ENCODE measurements at places on chromosomes 12 and 14. TPM values are rescaled to one million over a fixed set of nuclear protein-coding genes. Genes with fewer than 3 reads are reported as not detected.

Gene CPNE8
- 3.5 TPM for total RNA-seq

Gene OR4N2
- total RNA-seq: not detected

Gene CCDC175
- not detected for total RNA-seq

Gene GRIP1
- 8.3 TPM for total RNA-seq

Gene PALS1
- total RNA-seq: 19.9 TPM

Gene TMEM119
- 2.4 TPM for total RNA-seq

Gene LRFN5
- 0.48 TPM for total RNA-seq

Gene OR6C2
- total RNA-seq: not detected

Gene KRT72
- total RNA-seq: not detected

Gene RFX4
- not detected for total RNA-seq

DNA sequence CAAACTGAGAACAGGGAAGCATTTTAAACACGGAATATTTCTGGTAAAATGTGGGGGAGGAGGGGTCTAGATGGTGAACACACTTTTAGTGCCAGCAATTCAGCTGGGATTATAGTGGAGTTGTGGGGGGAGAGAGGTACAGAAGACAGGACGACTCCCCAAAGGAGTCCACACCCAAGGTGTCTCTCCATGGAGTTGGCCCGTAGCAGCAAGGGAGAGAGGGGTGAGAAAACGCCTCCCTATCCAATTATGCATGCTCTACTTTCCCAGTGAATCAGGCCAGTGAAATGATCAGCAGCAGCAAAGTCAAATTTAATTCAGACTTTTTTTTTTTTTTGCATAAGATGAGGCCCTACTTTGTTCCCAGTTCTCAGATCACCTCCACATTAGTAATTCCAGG lies 38.6 kb downstream of the BTG1 start:
- DNase-seq: no peak

GRCh38 chr14:81450100-81450531 lies 50.0 kb upstream of the STON2 start:
- peak; percentile 86 for DNase-seq

DNA sequence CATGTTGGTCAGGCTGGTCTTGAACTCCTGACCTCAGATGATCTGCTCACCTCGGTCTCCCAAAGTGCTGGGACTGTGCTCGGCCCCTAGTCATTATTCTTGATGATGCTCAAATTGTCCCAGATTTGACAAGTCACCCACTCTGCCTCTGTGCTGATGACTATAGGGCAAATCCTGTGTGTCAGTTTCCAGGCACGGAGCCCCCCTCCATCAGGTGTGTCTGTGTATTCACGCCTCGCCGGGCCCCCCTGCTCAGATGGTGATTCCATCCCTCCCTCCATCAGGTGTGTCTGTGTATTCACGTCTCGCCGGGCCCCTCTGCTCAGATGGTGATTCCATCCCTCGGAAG lies 4.3 kb upstream of the GPR132 start:
- no peak for DNase-seq

DNA sequence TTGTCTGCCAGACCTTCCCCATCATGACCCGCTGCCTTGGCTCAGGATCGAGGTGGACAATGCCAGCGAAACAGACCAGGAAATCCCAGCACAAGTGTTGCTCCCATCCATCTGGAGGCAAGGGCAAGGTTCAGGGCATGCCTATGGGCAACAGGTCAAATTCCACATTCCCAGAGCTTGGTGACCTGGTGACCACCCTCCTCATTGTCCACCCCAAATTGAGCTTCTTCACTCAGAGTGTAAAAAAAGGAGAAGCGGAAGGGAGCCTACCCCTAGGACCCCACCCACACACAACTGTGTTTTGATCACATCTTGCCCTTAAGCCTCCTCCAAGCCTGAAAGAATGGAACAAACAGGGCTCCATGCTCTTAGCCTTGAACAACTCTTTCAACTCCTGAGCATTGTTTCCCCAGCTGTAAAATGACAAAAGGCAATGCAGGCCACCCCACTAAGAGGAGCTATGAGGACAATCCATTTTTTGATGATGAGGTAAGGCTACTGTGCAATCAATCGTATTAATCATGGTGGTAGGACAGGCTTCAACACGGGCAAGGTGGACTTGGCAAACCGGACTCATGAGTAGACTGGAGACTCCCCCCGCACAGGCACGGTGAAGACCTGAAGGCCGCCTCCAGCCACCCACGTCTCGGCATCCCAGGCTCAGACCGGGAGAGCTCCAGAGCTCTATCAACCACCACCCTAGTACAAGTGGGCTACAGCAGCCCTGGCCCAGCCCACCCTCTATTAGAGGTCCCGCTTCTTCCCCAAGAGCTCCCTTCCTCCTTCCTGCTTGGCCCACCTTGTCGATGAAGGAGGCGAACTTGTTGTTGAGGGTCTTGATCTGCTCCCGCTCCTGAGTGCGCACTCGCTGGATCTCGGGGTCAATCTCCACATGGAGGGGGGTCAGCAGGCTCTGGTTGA lies 866 bp downstream of the KRT79 start:
- no peak for DNase-seq

DNA sequence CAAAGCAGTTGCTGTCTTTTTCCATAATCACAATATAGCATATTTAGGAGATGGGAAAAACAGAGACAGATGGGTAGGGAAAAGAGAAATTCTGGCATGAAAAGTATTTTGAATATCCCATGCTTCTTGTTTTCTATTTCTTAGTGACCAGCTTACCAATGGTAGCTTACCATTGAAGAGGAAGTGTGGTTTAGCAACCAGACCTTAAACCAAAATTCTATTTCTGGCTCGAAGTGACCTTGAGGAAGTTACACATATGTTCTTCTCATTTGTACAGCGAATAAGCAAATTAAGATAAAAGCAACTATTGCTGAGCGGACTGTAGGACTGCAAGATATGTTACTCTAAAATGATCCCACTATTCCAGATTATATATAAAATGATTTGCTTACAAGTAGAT lies 82.9 kb downstream of the FGD4 start:
- DNase-seq: no peak

DNA sequence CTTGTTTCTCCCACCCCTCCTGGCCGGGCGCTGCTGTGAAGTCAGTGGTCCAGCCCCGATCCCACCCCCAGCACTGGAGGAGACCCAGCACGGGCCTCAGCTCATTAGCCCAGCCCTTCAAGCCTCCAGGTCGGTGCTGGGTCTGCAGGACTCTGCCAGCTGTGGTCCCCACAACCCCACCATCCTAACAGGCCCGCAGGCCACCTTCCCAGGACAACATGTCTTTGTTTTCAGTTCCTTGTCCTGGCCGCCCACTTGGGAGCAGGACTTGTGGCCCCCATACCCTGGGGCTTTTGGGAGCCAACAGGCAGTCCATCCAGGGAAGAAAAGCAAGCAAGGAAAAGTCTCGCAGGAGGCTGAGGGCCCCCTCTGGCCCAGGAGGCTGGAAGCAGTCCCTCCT lies 60.0 kb downstream of the HRK start:
- DNase-seq: no peak

- DNase-seq: no peak
Measured at GRCh38 chr12:62886796-62887195, 48.2 kb downstream of the PPM1H start.

- no peak for DNase-seq
Measured at GRCh38 chr12:30437616-30438015, 258.1 kb downstream of the IPO8 start.

DNA sequence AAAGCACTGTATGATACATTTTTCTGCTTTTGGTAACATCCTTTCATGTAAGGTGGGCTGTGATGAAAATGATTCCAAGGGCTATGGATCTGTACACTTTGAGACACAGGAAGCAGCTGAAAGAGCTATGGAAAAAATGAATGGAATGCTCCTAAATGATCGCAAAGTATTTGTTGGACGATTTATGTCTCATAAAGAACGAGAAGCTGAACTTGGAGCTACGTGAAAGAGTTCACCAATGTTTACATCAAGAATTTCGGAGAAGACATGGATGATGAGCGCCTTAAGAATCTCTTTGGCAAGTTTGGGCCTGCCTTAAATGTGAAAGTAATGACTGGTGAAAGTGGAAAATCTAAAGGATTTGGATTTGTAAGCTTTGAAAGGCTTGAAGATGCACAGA lies 22.1 kb upstream of the SRGAP1 start:
- no peak for DNase-seq

DNA sequence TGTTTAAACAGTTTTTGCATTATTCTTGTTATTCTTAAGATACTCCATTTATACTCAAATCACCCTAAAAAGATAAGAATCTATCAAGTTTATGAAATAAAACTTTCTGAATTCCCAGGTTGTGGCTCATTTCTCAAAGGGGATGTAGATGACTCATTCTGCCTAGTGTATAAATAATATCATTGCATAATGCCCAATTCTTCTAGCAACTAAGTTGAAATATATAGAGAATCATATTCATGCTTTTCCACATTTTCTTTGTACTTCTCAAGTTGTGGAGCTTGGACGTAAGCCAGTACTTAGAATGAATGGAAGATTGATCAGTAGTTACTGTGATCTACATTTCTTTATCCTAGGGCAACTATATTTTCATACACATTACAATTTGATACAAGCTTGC lies 201.1 kb downstream of the PPFIA2 start:
- no peak for DNase-seq

DNA sequence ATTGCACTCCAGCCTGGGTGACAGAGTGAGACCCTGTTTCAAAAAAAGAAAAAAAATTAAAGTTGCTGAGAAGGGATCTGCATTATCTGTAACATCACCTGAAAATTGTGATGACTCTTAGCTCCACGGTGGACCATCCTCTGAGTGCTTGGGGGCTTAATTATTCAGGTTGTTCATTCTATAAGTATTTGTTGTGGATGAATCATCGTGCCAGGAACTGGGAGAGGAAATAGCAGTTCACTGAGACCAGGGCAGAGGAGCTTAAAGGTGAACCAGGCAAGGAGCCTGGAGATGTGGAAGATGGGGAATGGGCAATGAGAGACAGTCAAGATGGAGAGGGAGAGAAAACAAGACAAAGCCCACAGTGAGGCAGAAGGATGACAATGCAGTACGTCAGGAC lies 25.5 kb upstream of the GSC start:
- no peak for DNase-seq

DNA sequence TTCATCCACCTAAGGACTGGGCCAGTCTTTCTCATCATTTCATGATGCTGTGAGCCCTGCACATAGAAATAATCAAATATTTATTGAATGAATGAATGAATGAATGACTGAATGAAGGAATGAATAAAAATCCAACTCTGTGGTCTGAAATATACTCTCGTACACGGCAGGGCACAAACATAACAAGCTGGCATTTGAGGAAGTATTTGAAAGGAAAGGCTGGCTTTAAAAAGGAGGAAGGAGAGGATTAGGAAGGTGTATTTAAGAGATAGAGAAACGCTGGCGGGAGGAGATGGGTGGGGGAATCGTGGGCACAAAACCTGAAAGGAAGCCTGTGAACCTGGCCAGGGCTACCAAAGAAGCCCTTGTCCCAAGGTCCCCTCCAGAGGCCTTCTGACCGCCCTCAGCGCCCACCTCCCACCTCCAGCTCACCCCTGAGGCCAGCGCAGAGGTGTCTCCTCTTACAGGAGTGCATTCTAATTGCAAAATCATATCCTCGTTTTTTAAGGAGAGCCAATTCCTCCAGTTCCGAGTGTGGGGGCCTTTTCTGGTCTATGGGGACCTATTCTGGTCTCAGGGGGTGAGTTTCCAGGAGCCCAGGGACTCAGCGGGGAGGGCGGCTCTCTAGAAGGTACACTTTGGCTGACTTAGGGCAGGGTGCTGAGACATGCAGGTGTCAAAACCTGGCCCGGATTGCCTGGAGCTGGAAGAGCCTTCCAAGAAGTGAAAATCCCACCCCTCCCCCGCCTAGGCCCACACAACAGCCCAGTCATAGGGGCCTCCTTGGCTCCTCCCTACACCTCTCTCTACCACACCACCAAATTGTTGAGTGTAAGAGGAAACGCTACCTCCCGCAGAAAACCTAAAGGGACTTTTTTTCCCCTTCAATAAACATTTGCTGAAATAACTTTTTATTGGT lies 8.7 kb upstream of the JDP2 start:
- no peak for DNase-seq

DNA sequence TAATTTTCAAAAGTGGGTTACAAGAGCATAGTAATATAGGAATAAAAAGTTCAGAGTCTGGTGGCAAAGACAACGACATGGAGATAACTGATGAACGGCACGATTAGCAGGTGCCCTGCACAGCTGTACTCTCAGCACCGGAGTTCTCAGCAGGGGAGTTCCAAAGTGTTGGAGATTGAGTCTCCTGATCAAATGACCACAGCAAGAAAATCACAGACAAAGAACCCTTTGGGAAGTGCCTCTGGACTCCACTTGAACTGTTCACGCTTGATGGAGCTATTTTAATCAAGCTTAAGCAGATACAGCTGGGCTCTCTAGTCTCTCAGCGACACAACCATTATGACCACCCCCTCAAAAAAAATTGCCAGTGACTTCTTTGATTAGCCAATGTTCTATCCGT lies 153.1 kb downstream of the ALG10B start:
- no peak for DNase-seq

GRCh38 chr14:70000601-70001000 lies 121.4 kb downstream of the SMOC1 start:
- DNase-seq: no peak

DNA sequence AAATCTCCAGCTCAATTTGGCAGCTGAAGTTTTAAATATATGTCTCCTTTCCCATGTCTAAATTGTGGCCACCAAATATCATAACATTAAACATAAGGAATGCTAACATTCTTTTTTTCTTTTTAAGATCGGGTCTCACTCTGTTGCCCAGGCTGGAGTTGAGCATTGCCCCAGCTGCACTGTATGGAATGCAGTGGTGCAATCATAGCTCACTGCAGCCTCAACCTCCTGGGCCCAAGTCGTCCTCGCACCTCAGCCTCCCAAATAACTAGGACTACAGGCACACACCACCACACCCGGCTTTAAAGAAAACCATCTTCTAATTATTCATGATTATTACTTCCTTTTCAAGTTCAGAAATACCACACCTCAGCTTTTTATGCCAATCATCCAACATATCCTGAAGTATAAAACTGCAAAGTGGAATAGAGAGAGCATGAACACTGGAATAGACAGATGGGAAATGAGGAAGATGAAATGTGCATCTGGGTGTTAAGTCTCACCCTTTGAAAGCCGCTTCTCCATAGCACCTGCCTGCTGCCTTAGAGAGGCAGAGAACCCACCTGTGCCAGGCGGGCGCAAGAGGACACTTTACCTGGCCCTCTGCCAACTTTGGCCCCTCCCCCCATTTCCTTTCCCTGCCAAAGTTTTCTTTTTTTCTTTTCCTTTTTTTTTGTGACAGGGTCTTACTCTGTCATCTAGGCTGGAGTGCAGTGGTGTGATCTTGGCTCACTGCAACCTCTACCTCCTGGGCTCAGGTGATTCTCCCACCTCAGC lies 2.8 kb upstream of the EML1 start:
- no peak for DNase-seq

GRCh38 chr14:92960706-92961566 lies 38.0 kb downstream of the CHGA start:
- peak; percentile 47 for DNase-seq

DNA sequence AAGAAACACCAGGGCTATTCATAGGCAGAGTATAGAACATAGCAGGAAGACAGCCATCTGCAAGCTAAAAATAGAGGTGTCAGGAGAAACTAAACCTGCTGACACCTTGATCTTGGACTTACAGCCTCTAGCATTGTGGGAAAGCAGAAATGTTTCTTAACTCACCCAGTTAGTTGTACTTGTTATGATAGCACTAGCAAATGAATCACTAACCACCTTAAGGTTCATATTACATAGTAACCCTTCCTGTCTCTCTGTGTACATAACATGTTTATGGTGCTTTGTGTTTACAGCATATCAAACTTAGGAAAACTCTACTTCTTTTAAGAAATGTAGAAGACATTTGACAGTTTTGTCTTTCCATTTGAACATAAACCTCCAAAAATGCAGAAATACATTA lies 1031.3 kb downstream of the FSCB start:
- DNase-seq: no peak

GRCh38 chr14:20436363-20436755 lies 393 bp upstream of the KLHL33 start:
- no peak for DNase-seq

GRCh38 chr14:99677231-99678140 lies 6.6 kb upstream of the CYP46A1 start:
- DNase-seq: peak; percentile 56

Measured in heart left ventricle (tissue), 16 donors.